ENCODE measurements at places on chromosomes 1 and 21.

GRCh38 chr21:32082466-32082865, 196.4 kb downstream of the MIS18A start:
- H3K27ac ChIP-seq: no peak overlapping the region
- H3K27me3 ChIP-seq: peaks cover 37% of the 10 kb centered on the region
- DNase-seq: no peak
- no peak overlapping the region for H3K4me3 ChIP-seq
- no peaks in the 10 kb centered on the region for H3K36me3 ChIP-seq

DNA sequence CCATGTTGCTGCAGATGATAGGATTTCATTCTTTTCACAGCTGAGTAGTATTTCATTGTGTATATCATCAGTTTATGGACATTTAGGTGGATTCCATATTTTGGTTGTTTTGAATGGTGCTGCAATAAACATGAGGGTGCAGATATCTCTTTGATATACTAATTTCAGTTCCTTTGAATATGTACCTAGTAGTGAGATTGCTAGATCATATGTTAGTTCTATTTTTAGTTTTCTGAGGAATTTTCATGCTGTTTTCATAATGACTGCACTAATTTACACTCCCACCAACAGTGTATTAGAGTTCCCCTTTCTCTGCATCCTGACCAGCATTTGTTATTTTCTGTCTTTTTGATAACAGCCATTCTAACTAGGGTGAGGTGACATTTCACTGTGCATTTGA, 82.1 kb downstream of the BRINP2 start:
- H3K4me1 ChIP-seq: no peaks in the 10 kb centered on the region
- H3K36me3 ChIP-seq: no peaks in the 10 kb centered on the region
- H3K27ac ChIP-seq: no peak overlapping the region
- DNase-seq: no peak

- no peak overlapping the region for H3K4me3 ChIP-seq
- H3K27ac ChIP-seq: no peak overlapping the region
- no peak for DNase-seq
- H3K36me3 ChIP-seq: no peaks in the 10 kb centered on the region
- H3K4me1 ChIP-seq: no peaks in the 10 kb centered on the region
These were observed 22.1 kb downstream of the SLC2A7 start for GRCh38 chr1:9004031-9004699.

- H3K27me3 ChIP-seq: no peaks in the 10 kb centered on the region
- no peak overlapping the region for H3K4me3 ChIP-seq
- H3K4me1 ChIP-seq: peaks cover 7% of the 10 kb centered on the region
These were observed 33.4 kb downstream of the GNAT2 start for GRCh38 chr1:109586055-109586454.

- H3K4me1 ChIP-seq: no peaks in the 10 kb centered on the region
- no peak overlapping the region for H3K4me3 ChIP-seq
- H3K27me3 ChIP-seq: no peaks in the 10 kb centered on the region
- no peak for DNase-seq
These were observed 31.9 kb downstream of the KIF14 start for GRCh38 chr1:200588698-200589097.

GRCh38 chr1:222936042-222936441, 121.2 kb downstream of the DISP1 start:
- no peak for DNase-seq
- H3K36me3 ChIP-seq: no peaks in the 10 kb centered on the region
- H3K27me3 ChIP-seq: no peaks in the 10 kb centered on the region
- H3K4me3 ChIP-seq: no peak overlapping the region

DNA sequence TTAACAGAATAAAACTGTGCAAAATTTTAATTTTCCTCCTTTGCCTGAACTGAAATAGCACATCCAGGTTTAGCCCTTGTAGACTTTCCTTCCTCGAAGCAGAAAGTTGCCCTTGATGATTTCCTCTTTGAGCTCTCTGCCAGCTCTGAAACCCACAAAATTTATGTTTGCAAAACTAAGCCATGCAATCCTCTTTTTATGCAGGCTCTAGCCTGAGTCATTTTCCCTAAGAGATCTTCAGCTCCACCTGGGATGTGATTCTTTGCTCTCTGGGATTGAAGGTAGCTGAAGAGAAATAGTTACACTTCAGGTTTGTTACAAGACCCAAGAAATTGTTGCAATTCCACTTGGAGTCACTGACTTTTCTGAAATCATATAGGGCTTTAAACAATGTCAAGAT, 1.4 kb upstream of the F3 start:
- no peaks in the 10 kb centered on the region for H3K36me3 ChIP-seq
- H3K4me1 ChIP-seq: peaks cover 8% of the 10 kb centered on the region

GRCh38 chr1:16983649-16984048, 3.2 kb upstream of the MFAP2 start:
- H3K27ac ChIP-seq: no peak overlapping the region
- no peak overlapping the region for H3K4me3 ChIP-seq
- peaks cover 5% of the 10 kb centered on the region for H3K4me1 ChIP-seq
- no peaks in the 10 kb centered on the region for H3K36me3 ChIP-seq
- H3K27me3 ChIP-seq: peaks cover 16% of the 10 kb centered on the region

- no peaks in the 10 kb centered on the region for H3K4me1 ChIP-seq
- H3K27ac ChIP-seq: no peak overlapping the region
- peaks cover 4% of the 10 kb centered on the region for H3K27me3 ChIP-seq
- H3K4me3 ChIP-seq: no peak overlapping the region
- H3K36me3 ChIP-seq: no peaks in the 10 kb centered on the region
These were observed 161.0 kb downstream of the ZNF326 start for GRCh38 chr1:90155721-90156487.

DNA sequence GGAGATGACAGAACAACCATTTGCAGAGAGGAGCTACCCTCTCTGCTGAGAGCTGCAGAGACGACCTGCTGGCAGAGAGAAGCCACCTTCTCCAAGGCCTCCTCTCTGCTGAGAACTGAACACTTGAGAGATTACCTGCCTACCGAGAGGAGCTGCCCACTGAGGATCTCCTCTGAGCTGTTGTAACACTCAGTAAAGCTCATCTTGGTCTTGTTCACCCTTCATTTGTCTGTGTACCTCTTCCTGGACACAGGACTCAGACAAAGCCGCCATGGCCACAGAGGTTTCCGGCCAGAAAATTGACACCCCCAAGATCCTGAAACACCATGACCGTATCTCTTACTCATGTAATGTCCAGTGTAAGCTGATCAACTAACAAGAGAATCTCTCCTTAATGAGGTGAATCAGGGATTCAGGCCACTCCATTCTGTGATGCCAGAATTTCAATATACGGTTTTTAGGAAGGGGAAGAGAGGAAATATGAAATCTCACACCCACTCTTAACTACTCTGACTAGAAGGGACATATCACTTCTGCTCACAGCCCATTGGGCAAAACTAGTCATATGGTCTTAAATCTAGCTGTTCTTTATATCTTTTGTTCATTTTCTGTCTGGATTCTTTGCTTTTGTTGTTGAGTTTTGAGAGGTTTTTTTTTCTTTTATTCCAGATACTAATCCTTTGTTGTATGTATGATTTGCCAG, 83.8 kb downstream of the RHOU start:
- no peak overlapping the region for H3K4me3 ChIP-seq
- no peaks in the 10 kb centered on the region for H3K27me3 ChIP-seq
- no peaks in the 10 kb centered on the region for H3K4me1 ChIP-seq
- no peaks in the 10 kb centered on the region for H3K36me3 ChIP-seq
- H3K27ac ChIP-seq: no peak overlapping the region

DNA sequence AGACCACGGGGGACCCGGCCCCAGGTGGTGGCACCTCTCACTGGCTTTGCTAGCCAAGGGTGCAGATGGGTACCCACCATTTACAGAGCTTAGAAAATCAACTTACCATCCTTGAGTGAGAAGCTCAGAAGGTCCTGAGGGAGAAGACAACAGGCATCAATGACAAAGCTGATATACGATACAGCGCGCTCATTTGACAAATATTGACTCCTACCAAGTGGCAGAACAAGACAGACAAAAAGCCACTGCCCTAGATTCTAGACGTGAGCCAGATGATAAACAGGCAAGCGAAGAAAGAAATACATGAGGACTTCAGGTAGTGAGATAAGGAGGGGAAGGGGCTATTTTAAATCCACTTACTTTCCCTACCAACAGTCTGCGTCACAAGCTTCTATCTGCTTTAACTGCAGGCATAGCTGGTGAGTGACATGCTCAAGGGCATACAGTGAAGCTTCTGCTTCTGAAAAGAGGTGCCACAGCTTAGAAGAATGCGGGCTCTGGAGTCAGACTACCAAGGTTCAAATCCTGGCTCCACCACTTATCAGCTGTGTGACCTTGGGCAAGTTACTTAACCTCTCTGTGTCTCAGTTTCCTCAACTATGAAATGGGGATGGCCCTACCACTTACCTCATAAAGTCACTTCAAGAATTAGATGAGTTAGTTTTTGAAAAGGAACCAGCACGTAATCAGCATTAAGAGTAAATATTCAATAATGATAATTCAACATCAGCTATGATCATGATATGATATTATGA, 29.1 kb downstream of the TMCO4 start:
- no peak overlapping the region for H3K4me3 ChIP-seq
- no peaks in the 10 kb centered on the region for H3K36me3 ChIP-seq
- H3K4me1 ChIP-seq: peaks cover 9% of the 10 kb centered on the region

DNA sequence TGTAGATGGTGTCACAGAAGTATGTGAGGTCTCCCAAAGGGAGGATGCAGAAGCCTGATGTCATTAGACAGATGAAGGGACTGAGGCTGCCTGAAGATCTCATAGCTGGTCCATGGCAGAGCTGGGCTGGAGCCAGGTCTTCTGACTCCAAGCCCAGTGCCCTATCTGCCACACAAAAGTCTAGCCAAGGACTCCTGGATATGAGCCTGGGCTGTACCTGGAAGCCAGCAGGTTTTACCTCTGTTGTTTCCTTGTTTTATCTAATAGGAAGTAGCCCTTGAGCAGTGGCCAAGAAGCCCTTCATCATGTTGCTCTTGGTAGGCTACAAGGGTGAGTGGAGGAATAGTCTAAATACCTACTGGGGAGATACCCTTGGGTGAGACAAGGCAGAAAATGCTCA, 74.4 kb upstream of the SLC44A3 start:
- no peaks in the 10 kb centered on the region for H3K4me1 ChIP-seq
- no peaks in the 10 kb centered on the region for H3K36me3 ChIP-seq
- DNase-seq: no peak
- no peak overlapping the region for H3K27ac ChIP-seq
